Bronchial epithelial cell (primary cell): ENCODE measurements at places on chromosomes 11 and 22. TPM values are rescaled to one million over a fixed set of nuclear protein-coding genes. Genes with fewer than 3 reads are reported as not detected.

SLC22A12 gene
- total RNA-seq: not detected in 2 replicates

DNA sequence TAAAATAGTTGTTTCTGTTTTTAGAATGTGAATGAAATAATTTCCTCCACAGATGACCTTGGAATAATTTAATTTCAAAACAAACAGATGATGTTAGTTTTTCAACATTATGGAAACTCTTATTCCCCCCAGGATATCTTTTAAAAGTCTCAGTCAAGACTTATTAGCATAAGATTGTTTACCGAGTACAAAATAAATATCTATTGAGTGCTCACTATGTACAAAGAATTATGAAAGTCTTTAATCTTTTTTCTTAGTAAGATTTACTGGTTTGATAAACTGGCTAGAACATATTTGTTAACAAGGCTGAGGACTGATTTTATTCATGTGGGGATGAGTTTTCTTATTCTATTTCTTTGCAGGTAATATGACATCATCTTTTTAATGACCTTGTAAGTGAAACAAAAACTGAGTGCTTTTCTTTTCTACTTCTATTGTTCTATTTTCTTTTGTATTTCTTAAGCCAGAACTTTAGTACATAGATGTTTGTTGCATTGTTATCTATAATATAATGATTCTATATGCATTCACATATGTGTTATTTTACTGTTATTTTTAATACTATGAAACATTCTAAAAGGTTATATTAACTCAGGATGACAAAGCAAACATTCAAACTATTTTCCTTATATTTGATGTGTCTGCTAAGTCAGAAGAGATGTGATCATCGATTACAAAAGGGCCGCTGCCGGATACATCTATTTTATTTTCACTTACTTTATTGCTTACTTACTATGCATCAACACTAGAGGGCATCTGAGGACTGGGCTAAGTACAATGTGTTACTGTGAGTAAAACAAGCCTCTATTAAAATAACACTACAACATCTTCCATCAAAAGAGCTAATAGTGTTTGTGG is 111.0 kb upstream of the ARHGAP42 start:
- peak; percentile 56 for DNase-seq

GRCh38 chr11:1705126-1706052 is 8.4 kb downstream of the KRTAP5-6 start:
- peak; percentile 32 for DNase-seq

GRCh38 chr22:46574438-46574992 is 37.1 kb upstream of the CELSR1 start:
- DNase-seq: no peak

GRCh38 chr11:120136356-120136755 is 1.6 kb downstream of the TRIM29 start:
- no peak for DNase-seq

DNA sequence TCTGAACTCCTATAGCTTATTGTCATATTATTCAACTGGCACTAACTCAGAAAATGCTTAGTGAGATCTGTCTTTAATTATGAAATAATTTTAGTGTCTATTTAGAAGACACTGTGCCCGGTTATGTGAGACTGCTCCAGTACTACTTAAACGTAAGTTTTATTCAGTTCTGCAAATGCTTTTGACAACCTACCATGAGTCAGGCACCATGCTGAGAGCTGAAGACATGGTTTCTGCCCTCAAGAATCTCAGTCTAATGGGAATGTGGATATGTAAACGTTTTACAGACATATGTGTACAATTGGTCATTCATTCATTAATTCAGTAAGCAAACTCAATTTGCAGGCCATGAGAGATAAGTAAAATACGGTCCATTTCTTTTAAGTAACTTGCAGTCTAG is 40.0 kb downstream of the DCUN1D5 start:
- no peak for DNase-seq

DNA sequence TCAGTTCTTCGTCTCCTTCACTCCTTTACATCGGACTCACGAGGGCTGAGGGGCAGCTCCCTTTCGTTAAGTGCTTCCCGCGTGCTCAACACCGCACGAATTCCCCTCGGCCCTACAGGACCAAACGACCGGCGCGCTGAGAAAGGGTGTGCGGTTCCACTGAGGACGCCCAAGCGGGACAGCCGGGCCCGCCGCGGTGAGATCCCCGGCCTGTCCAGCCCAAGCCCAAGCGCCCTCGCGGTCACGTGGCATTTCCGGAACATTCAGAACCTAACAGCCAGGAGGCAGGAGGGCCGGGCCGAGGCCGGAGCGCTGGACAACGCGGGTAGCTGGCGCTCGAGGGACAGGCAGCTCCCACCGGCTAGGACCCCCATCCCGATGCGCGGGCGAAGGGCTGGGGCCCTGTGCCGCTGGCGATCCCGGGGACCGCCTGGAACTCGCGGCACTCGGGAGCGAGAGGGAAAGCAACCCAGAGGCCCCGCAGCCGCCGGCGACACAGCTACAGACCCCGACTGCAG is 737 bp upstream of the STIP1 start:
- DNase-seq: peak; percentile 50

CCDC134 gene
- 5.4 and 6.1 TPM in 2 replicates for total RNA-seq
